ENCODE measurements at places on chromosomes 5 and 9. TPM values are rescaled to one million over a fixed set of nuclear protein-coding genes. Genes with fewer than 3 reads are reported as not detected.

NKD2 gene
- total RNA-seq = 1.7 TPM

HTR4 gene
- total RNA-seq = not detected

PITX1 gene
- total RNA-seq = not detected

ASPN gene
- total RNA-seq = not detected

IL4 gene
- total RNA-seq = not detected

All from kidney epithelial cell (primary cell).